Muscle of arm (tissue), 14 donors: ENCODE measurements at places on chromosomes 13 and 19.

- DNase-seq, result no peak
Measured at GRCh38 chr13:97239306-97239705, 17.2 kb downstream of the MBNL2 start.

- DNase-seq, result no peak
Measured at GRCh38 chr13:30523211-30523610, 57.5 kb upstream of the HMGB1 start.

GRCh38 chr19:45995715-45996385, 583 bp downstream of the CCDC61 start:
- no peak for DNase-seq

DNA sequence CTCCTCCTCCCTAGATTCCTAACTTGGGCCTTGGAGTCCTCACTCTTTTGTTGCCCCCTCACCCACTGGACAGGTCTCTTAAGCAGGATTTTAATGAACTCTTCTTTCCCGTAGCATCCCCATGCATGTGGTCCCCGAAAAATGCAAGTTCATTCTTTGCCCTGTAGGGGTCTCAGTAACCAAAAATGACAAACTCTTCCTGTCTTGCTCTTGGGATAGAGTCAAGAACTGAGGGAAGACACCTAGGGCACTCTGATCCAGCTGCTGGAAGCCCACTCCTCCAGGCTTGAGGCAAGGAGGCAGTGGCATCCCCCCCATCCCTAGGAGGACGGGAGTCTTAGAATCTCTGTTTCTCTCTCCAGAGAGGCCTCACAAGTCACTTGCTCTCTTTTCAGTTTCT, 987.0 kb downstream of the DIAPH3 start:
- DNase-seq, result no peak

DNA sequence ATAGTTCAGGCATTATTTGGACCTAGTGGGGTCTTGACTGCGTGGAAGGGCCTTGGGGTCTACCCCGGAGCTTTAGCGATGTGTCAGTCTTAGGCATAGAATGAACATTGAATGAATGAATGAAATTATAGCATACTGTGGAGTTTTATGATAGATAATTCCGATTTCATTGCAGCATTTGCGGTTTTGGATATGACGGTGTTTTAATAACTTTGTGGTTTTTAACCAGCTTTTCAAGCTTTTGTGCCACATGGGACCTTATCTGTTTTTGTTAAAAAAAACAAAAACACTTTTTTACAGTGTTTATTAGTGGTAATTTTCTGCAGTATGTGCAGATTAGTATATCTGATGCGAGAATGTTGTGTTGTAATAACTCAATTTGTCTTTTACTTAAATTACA, 696 bp downstream of the NUP58 start:
- no peak for DNase-seq

GRCh38 chr19:18697680-18698079, 14.2 kb downstream of the CRTC1 start:
- no peak for DNase-seq

GRCh38 chr19:17605117-17605516, 49.7 kb downstream of the COLGALT1 start:
- no peak for DNase-seq

DNA sequence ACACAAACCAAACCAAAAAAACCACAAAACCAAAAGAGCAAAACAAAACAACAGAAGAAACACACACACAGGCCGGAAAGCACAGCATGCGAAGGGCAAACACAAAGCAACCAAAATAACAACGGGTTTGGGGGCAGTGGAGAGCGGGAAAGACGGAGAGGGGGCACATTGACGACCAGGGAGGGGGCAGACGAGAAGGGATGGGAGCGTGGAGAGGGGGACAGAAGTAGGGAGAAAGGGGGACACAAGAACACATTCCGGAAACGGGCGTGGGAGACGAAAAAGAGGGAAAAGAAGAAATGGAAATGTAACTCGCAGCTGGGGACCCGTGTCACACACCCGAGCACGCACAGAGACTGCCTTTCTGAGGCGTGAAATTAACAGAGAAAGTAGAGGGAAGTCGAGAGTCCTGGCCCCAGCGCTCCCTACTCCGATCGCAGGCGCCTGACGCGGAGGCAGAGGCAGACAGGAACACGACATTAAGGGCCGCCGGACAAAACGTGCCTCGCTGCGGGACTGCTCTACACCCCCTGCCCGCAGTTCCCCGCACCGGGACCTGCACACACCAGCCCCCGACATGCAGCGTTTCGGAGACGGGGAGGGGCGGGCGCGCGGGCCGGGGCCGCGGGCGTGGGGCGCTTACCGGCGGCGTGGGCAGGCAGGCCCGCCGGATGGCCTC, 652 bp downstream of the POU4F1 start:
- DNase-seq, result no peak

- no peak for DNase-seq
Measured at GRCh38 chr19:4326837-4327251, 11.8 kb downstream of the STAP2 start.

- DNase-seq, result no peak
Measured at GRCh38 chr13:81551036-81551435, 1210.1 kb upstream of the SPRY2 start.

GRCh38 chr19:49852631-49853126, 1.7 kb downstream of the PTOV1 start:
- no peak for DNase-seq

DNA sequence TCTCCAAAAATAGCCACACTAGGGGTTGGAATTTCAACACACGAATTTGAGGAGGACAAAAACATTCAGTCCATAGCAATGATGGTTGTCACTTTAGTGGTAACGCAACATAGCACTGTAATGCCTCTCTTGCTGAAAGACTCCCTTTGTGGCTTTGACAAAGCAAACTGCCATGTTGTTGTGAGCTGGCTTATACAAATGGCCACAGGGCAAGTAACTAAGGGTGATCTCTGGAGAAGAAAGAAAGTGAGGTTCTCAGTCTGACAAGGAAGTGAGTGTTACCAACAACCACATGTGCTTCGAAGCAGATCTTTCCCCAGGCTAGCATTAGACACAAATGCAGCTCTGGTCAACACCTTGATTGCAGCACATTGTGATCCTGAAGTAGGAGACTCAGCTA, 79.1 kb upstream of the PCDH17 start:
- DNase-seq, result no peak

DNA sequence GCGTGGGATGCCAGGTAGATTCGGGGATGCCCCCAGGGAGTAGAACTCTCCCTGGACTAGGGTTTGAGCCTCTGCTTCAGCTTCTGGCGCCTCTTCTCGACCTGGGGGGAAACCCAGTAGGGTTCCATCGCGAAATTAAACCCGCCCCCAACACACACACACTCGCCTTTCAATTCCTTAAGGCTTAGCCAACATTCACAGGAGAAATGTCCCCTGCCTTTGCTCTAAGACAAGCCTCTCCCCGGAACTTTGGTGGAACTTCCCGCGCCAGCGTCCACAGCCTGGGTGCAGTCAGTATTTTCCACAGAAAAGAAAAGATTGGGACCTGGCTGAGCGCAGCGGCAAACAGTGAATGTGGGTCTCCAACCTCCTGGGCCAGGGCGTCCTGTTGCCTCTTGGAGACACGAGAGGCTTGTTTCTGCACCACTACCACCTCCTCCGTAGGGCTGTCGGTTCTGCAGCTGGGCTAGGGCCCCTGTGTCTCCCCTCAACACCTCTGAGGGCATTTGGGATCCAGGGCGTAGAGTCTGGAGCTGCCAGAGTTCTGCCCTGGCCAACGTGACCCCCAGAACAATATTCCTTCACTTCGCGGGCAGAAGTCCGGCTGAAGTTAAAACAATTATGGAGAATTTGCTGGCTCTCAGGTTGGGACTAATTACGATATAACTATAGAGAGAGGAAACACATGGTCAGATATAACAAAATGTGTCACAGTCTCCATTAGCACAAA, 3.2 kb downstream of the PDX1 start:
- DNase-seq, result no peak

DNA sequence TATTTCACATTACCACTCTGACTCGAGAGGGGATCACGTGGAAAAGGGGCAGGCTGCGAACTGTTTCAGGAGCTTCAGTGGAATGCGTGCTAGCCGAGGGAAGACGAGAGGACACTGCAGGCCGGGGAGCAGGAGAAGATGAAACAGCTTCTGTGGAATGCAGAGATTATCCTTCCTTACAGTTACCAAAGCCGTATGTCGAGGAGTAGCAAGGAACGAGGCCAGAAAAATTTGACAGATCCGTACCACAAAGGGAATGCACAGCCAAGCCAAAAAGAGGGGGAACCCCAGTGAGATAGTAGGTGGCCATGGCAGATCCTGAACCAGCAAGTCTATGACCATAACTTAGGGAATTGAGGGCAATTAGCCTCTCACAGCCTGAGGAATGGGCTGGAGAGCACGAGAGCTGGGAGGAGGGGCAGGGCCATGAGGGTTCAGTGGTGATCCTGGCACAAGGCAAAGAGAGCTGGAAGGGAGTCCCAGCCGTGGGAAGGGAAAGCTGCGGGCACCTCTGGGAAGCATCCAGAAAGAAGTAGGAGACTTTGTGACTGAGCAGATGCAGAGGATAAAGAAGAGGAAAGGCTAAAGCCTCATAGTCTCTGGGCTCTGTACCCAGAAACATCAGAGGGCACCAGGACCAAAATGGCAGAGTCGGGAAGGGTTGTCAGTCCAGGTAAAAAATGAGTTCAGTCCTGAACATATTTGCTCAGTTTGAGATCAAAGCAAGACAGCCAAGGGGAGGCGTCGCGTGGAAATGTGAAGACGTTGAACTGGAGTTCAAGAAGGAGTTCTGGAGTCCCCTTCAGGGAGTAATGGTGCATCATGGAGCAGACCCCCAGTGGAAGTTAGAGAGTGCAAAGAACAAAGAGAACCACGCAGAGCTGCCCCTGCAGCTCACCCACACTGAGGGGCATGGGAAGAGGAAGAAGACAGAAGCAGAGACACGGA, 5.1 kb downstream of the COL4A1 start:
- DNase-seq, result no peak

DNA sequence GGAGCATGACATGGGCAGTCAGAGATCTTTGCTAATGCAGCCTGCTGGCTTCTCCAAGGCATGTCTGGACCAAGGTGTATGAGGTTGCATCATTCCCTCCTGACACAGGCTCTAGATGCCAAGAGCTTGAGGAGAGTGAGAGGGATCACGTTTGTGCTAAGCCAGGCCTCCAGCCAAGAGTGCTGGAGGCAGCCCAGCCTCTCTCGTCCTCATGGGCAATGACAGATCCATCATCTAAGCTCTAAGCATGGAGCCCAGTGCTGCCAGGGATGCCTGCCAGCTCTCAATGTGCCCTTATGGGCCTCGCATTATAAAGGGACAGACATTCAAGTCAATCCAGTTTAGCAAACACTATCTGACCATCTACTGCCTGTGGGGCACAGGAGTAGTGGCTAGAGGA, 136.3 kb upstream of the VSTM2B start:
- no peak for DNase-seq
